ENCODE measurements at places on chromosomes 4 and X. TPM values are rescaled to one million over a fixed set of nuclear protein-coding genes. Genes with fewer than 3 reads are reported as not detected.

Gene DKK2
- total RNA-seq: 3.7 TPM

Gene STEEP1
- total RNA-seq: 17.8 TPM

Gene PLA2G12A
- total RNA-seq: 63.1 TPM

Gene CRMP1
- 1.9 TPM for total RNA-seq

Gene RIPPLY1
- not detected for total RNA-seq

Gene IQCM
- total RNA-seq: not detected

Gene XPNPEP2
- total RNA-seq: 2.5 TPM

Gene NUDT11
- 0.18 TPM for total RNA-seq

Gene CXorf65
- not detected for total RNA-seq

Gene RHOXF2
- total RNA-seq: not detected

Gene SPP1
- 11.5 TPM for total RNA-seq

Gene FGF2
- total RNA-seq: 14.3 TPM

Gene ZNF280C
- 2.1 TPM for total RNA-seq
